ENCODE measurements at places on chromosomes 11 and 22.

GRCh38 chr11:118047749-118048148, 29.1 kb upstream of the TMPRSS4 start:
- no peaks in the 10 kb centered on the region for H3K36me3 ChIP-seq
- no peak for DNase-seq
- peaks cover 11% of the 10 kb centered on the region for H3K4me1 ChIP-seq
- H3K27ac ChIP-seq = no peak overlapping the region
- H3K27me3 ChIP-seq = peaks cover 51% of the 10 kb centered on the region

DNA sequence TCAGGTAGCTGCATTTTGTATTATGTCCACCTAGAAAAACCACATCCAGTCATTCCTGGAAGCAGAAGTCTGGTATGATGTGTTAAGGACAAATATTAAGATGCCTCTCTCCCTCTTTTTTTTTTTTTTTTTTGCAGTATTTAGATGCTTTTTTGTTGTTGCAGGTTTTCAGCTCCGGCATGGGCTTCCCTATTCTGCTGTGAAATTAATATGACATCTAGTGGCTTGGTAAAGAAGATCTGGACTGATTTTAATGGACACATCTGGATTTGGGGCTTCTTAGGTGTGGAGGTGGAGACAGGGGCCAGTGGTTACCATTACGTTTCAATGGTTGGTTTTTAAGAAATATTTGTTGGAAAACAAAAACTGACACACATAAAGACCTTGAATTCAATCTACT, 47.5 kb upstream of the RASSF10 start:
- H3K27ac ChIP-seq = peak overlapping the region; percentile 20
- no peak overlapping the region for H3K4me3 ChIP-seq
- H3K27me3 ChIP-seq = no peaks in the 10 kb centered on the region
- H3K36me3 ChIP-seq = no peaks in the 10 kb centered on the region
- H3K4me1 ChIP-seq = peaks cover 5% of the 10 kb centered on the region

DNA sequence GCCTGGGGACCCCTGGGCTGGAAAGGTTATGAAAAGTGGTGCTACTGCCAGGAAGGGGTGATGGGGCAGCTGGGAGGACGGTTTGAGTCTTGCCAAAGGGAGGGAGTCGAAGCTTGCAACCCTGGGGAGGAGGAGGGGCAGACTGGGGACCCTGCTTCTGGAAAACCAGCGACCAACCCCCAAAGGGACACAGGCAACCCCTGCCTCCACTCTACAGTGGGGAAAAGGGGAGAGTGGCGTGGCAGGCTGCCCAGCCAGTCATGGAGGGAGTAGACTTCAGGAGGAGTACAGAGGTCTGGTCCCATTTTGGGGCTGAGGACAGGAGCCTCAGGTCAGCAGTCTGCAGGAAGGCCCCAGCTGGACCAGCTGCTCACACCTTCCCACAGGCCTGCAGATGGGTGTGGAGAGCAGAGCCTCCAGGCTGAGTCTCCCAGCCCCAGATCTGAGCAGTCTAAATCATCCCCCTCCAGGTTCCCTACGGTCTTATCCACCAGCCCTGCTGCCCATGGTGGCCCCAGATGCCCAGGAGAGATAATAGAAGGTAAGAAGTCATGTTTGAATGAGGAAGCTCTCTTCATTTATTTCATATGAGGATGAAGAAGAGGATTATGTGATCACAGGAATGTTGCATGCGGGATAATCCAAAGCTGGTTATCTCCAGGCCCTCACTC, 3.3 kb downstream of the DDT start:
- H3K36me3 ChIP-seq = peaks cover 20% of the 10 kb centered on the region
- DNase-seq = no peak

DNA sequence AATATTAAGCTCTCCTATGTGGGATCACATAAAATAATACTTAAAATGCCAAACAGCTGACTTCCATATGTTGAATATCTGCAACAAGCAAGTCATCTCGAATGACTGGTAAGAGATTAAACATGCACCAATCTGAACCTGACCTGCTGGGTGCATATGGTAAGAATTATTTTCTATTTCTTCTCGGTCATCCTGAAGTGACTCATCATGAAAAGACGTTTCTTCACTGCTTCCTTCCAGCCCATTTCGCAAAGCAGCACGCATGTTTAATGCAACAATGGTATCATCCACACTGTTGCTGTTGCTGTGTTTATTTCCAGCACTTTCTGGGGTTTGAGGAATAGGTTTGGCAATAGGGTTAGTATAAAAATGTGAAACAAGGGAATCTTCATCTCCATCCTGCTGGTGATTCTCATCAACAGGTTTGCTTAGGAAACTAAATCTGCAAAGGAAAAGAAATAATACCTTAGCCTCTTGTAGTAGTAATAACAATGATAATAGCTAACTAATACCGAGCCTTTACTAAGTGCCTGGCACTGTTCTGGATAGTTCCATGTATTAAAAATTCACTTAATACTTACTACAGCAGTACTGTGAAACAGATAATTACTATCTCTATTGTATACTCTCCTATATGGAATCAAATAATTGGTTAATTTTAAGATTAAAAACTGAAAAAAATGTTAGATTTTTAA, 52.0 kb upstream of the CHRNA10 start:
- no peaks in the 10 kb centered on the region for H3K27me3 ChIP-seq
- peak; percentile 89 for DNase-seq
- peaks cover 97% of the 10 kb centered on the region for H3K36me3 ChIP-seq
- peak overlapping the region; percentile 83 for H3K27ac ChIP-seq
- H3K4me3 ChIP-seq = no peak overlapping the region

DNA sequence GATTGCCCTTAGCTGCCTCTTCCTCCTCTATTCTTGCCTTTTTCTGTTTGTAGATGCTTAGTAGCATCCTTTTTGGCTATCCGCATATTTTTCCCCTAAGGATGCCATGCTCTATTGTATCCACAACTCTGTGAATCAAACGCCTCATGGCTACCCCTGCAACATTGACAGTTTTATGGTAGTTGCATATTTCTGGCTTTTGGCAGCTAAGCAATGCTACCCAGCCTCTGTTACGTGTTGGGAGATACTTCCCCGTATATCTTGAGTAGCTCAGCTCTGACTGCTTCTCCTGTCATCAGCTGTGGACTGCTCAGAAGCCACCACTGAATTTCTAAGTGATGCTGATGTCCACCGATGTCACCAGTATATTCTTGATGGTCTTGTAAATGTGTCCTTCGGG, 15.1 kb upstream of the SLC3A2 start:
- H3K4me1 ChIP-seq = peaks cover 4% of the 10 kb centered on the region
- peaks cover 26% of the 10 kb centered on the region for H3K36me3 ChIP-seq
- H3K4me3 ChIP-seq = no peak overlapping the region
- no peak for DNase-seq
- no peak overlapping the region for H3K27ac ChIP-seq

- no peak for DNase-seq
- H3K27ac ChIP-seq = no peak overlapping the region
- no peak overlapping the region for H3K4me3 ChIP-seq
- no peaks in the 10 kb centered on the region for H3K36me3 ChIP-seq
- H3K27me3 ChIP-seq = peaks cover 16% of the 10 kb centered on the region
These were observed 45.8 kb downstream of the C11orf96 start for GRCh38 chr11:43988040-43988817.

DNA sequence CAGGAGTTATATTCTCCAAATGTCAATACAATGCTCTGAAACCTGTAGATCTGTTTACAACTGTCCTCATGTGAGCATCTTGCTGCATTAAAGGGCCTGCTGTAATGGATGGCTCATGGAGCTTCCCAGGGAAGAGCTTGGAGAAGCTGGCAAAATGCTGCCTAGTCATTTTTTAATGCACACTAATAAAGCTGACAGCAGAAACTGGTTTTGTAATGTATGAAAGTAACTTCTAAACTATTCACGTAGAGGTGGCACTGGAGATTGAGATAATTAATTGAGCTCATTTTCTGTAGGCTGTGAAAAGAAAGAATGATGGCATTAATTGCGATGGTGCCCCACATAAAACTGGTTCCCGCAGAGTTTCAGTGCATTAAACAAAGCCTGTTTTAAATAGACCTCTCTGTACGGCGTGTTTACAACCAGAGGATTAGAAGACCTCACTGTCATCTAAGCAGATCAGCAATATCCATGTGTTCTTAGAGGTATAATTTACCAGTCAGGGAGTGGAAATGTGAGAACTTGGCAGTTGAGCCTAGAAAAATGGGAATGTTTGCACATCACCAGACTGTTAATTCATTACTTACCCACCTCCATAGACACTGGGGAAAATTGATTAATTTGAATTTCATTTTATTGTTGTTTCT, 16.0 kb downstream of the POLA2 start:
- H3K4me3 ChIP-seq = no peak overlapping the region
- H3K4me1 ChIP-seq = peaks cover 18% of the 10 kb centered on the region
- DNase-seq = no peak
- H3K36me3 ChIP-seq = peaks cover 24% of the 10 kb centered on the region

GRCh38 chr11:121649798-121650197, 197.0 kb upstream of the SORL1-AS1 start:
- no peak overlapping the region for H3K27ac ChIP-seq
- H3K27me3 ChIP-seq = no peaks in the 10 kb centered on the region
- DNase-seq = no peak
- peaks cover 9% of the 10 kb centered on the region for H3K4me1 ChIP-seq
- no peaks in the 10 kb centered on the region for H3K36me3 ChIP-seq
- no peak overlapping the region for H3K4me3 ChIP-seq

Data from MCF 10A (cell line).